ENCODE measurements at places on chromosomes 1 and 21.
A peak's percentile ranks its signal among the peaks of the same experiment; 100 is the strongest.

DNA sequence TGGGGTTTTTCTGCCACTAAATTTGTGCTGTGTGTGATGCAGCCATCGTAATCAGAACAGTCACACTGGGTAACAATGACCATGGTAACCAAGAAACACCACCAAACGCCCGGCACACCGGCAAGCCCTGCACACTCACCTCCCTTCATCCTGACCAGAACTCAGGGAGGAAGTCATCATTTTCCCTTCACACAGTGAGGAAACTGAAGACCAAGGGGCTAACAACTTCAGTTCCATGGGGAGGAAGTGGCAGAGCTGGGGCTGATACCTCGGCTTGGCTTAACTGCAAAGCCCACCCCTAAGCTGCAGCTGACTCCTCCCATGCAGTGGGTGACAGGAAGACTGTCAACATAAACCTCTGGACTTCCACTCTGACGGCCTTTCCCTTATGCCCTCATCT, 69.3 kb upstream of the BCAR3 start:
- no peak for DNase-seq

- DNase-seq, result no peak
These were observed 7.4 kb downstream of the OR2T10 start for GRCh38 chr1:248590055-248590454.

DNA sequence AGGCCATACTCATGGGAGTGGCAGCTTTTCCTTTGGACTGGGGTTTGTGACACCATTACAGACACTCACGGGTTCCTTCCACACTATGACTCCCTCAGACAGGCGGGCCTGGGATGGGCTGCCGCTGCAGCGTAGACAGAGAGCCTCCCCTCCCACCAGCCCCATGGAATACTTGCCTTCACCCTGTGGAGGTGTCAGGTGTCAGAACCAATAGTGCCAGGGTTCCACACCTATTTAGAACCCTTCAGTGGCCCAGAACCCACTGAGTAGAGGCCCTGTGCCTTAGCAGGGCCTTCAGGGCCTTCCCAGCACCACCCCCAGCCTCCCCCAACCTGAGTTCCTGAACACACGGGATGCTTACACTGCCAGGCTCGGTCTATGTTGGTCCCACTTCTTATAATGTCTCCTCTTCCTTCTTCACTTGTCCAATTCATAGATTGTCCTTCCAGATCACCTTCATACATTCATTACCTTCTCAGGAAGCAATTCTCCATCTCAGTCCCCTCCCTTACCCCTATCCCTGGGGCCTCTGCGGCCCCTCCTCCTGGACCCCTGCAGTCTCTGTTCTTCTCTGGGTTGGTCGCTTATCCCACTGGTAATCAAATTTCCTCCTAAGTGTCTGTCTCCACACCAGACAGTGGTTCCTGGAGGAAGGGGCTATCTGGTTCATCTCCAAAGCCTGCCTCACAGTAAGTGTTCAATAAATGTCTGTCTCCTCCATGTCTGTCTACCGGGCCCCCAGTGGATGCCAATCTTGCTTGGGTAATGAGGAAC, 1.4 kb upstream of the RHBG start:
- no peak for DNase-seq

GRCh38 chr1:169873582-169874199, 20.0 kb downstream of the SCYL3 start:
- no peak for DNase-seq

DNA sequence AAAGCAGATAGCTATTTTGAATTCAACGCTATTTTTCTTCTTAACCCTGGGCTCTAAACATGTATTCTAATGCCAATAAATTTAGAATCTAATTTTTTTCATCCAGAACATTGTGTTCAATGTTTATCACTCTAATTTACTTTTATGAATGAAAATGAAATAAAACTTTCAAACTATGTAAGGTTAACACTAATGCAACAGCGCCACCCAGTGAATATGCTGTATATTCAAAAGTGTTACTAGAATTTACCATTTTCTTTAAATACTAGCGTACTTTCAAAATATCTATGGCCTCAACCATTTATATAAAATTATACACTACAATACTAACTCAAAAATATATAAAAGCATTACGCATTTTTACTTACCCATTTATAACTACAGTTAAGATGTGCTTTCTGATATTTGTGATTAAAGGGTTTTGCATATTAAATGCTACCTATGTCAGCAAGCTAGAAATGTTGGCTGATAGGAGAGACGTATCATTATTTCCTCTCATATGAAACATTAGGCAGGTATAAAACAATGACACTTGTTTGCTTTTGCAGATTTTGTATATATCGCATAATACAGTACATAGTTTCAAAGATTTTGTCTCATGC, 5.9 kb upstream of the NUF2 start:
- peak; percentile 48 for DNase-seq

- no peak for DNase-seq
These were observed 141.2 kb downstream of the VPS13D start for GRCh38 chr1:12371053-12371452.
